Activated CD4-positive, alpha-beta T cell treated with anti-CD3 and anti-CD28 coated beads, Interleukin-2, Interleukin-6, amounts not matched to agents 100 ng/mL and 50 ng/mL, durations not matched to agents 16 hours and 8 hours (primary cell): ENCODE measurements at places on chromosomes 1 and 21.

GRCh38 chr1:59752556-59753414, 62.0 kb upstream of the HOOK1 start:
- no peak for DNase-seq

- no peak for DNase-seq
Measured at GRCh38 chr1:235979716-235980333, 85.1 kb downstream of the NID1 start.

- no peak for DNase-seq
Measured at GRCh38 chr1:197923038-197923437, 5.9 kb downstream of the LHX9 start.

DNA sequence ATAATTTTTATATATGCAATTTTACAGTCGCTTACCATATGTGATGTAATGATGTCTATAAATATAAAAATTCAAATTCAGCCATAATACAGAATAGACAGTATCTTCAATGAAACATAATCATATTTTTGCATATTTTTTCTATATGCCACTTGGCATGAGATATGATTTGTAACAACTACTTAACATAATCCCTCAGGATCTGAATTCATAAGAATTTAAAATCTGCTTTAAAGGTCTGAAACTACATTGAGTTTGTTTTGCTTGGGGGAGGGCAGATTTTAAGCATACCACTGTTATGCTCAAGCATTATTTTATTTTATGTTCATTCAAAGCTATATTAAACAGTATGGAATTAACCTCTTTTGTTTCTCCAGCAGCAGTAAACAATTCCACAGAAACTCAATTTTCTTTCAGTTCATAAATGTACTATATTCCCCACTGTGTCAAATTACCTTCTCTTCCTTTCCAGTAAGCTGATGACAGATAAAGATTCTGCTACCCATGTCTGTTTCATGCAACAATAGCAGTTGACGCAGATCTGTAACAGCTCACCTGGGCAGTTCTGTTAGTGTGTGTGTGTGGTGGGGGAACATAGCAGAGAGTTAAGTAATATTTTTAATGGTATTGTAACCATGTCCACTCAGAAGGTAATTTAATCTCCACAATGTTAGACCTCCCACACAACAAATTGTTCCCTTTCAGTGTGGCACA, 224.8 kb downstream of the NTNG1 start:
- DNase-seq, result no peak

- DNase-seq, result no peak
Measured at GRCh38 chr1:219419860-219420259, 193.0 kb downstream of the ZC3H11B start.

DNA sequence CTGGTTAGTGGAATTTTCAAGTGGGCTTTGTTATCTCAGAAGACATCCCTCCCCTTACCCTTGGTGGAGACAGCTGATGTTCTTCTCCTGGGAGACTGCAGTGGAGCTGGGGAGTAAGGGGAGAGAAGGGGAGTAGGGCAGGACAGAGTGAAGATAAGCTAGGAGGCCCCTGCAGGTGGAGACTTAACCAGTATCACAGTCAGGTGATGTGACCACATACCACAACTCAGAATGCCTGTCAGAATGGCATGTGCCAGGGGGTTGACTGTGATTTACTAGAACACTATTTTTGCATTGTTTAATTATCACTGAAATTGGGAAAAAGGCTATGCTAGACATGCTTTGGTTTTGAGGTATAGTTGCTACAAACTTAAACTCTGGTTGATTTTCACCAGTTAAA, 124.6 kb downstream of the NRDC start:
- no peak for DNase-seq

GRCh38 chr21:39016740-39017315, 166.4 kb downstream of the PSMG1 start:
- DNase-seq, result no peak

- no peak for DNase-seq
Measured at GRCh38 chr1:222387007-222387814, 160.7 kb downstream of the HHIPL2 start.

DNA sequence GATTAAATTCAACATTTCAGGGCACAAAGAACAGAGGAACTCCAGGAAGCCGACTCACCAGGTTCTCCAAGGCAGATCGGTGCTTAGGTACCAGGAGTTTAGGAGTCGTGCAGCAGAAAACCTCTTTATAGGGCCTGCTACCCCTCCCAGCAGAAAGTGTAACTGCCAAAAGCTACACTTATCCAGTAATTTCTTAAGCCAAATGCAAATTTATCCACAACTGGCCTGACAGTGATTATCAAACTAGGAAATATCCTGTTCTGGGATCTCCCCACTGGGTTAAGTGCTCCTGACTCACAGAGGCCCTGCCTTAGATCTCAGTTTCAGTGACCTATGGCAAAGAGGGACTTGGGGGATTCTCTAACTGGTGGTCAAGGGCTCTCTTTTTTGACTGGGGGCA, at the start of gene SPRR2F:
TSS of gene SPRR2F (minus strand) at position 101 of the 400 bp plus-strand sequence. CDS start 783 bp downstream, outside the sequence.
- DNase-seq, result no peak

- DNase-seq, result no peak
Measured at GRCh38 chr1:29520571-29521437, 284.5 kb downstream of the PTPRU start.

DNA sequence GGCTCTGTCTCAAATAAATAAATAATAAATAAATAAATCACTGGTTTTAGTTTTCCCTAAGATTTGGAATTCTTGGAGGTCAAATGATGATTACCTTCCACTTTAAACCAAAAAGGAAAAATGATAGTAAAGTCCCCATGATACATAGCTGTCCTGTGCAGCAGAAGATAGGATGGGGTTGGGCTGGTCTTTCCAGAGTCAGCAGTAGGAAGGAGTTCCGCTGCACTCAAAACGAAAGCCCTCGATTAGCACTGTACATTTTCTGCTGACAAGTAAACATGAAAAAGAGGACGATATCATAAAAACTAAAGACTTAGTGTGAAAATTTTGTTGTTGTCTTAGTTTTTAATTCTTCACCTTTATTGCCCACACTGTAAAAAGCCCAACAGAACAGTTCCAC, 79.7 kb downstream of the ATP5PO start:
- DNase-seq, result no peak

DNA sequence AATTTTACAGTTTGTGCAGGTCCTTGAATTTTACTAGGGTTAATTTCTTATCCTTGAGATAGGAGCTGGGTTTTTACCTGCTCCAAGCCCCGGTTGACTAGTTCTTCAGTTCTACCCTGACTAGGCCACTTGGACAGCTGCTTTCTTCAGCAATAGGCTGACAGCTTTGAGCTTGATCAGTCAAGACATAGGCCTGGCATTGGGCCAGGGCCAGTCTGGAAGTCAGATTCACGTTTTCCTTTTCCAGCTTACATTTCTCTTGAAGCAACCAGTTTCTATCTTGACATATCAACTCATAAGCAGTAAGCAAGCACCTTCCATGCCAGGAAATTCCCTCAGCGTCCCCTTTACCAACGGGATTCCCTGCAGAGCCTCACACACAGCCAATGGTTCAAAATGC, 63.7 kb upstream of the AJAP1 start:
- no peak for DNase-seq

DNA sequence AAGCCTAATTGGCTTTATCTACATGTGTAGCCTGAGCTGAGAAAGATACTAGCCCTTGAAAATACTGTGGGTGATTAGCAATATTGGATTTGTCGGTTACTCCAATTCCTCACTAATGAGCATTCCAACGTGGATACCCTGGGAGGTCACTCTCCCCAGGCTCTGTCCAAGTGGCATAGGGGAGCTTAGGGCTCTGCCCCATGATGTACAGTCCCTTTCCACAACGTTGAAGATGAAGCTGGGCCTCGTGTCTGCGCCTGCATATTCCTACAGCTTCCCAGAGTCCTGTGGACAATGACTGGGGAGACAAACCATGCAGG, 2.6 kb downstream of the RCC1 start:
- DNase-seq, result peak; percentile 50

DNA sequence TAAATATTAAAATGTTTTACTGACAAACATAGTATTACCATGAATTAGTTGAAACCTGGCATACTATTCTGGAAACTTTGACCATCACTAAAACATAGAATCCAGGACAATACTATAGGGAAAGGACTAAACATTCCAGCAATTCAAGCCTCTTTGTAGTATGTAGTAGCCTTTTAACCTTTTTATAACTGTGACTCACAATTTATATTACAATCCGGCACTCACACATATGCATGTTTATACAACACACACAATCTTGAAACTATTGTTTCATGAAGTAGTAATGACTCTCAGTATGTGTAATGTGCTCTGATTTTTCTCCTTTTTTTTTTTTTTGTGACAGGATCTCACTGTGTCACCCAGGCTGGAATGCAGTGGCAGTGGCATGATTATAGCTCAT, 64.3 kb downstream of the ANKRD13C start:
- DNase-seq, result no peak

DNA sequence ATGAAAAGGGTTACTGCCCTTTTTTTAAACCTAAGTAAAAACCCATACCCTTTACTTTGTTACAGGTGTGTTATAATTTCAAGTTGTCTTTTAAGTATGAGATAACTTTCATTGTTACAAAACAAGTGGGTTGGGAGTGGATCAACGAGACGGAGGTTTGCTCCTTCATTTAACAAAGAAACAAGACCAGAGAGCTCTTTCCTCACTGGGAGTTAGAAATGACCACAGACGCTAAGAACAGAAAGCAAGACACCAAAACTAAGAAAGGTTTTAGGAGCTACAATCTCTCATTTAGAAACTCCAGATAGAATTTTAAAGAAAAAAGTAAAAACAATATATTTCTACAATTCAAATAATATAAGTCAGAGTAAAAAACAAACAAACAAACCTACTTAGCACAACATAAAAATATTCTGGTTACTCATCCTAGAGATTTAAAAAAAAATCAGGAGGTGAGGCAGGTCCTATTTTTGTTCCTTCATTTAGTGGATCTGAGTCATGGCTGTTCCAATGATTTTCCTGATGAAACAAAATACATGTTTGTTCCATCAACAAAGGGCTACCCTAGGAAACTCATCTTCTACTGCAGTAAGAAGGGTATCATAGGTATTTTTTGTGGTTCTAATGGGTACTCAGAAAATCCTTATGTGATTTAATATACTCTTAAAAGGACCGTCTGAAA, 33.0 kb downstream of the APP start:
- peak; percentile 13 for DNase-seq

GRCh38 chr1:217369996-217370551, 260.8 kb downstream of the GPATCH2 start:
- no peak for DNase-seq

DNA sequence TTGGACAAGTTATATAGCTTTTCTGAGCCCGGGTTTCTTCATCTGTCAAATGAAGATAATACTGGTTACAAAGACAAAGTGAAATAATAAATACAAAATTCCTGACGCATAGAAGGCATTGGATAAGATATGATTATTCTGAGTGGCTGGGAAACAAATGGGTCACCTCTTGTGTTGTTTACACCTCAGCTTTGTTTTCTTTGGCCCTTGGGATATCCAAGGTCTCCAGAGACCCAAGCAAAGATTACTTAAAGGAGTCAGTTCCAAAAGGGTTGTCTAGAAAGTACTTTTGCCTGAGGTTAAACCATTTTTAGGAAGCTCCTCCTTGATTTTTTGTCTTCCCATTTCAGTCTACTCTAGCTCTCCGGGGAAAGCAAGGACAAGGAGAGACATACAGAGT, 9.7 kb downstream of the KHDRBS1 start:
- no peak for DNase-seq

DNA sequence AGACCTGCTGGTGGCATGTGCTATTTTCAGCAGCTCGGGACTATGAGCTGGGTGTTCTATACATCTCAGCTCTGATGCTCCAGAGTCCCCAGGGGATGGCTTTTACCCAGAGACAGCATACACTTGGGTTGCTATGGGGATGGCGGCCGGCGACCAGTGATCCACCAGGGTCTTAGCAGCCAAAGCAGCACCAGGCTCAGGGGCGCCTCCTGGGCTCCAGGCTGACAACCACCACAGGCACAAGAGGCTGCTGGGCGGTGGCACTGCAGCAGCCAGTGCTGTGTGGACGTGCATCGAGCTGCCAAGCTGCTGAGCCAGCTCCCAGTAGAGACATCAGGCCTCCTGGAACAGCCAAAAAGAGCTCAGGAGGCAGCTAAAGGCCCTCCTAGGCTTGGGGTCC, 37.6 kb upstream of the CLSTN1 start:
- DNase-seq, result no peak

- no peak for DNase-seq
Measured at GRCh38 chr1:36653850-36654249, 171.1 kb upstream of the CSF3R start.

DNA sequence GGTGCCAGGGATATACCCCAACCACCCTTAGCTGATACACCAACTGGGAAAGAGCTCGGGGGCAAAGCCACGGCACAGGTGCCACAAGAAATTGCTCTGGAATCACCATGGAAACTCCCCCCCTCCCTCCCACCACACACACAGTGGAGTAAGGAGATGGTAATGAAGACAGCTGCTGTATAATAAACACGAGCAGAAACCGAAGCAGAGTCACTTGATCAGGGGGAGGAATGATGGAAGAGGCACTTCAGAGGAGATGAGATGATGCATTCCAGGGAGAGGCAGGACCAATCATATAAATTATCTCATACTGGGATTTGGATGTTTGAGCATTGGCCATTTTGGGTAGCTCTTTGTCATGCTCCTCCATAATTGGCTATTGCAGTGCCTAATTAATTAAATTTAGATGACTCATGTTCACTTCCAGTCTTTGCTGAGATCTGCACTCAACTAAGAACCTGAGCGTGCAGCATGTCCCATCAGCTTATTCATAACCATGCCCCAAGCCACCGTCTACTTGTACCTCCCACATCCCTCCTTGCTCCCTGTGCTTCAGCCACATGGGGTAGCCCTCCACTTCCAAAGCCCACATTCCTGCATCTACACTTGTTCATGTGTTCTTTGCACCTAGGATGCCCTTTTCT, 189.5 kb downstream of the ZSCAN20 start:
- no peak for DNase-seq

DNA sequence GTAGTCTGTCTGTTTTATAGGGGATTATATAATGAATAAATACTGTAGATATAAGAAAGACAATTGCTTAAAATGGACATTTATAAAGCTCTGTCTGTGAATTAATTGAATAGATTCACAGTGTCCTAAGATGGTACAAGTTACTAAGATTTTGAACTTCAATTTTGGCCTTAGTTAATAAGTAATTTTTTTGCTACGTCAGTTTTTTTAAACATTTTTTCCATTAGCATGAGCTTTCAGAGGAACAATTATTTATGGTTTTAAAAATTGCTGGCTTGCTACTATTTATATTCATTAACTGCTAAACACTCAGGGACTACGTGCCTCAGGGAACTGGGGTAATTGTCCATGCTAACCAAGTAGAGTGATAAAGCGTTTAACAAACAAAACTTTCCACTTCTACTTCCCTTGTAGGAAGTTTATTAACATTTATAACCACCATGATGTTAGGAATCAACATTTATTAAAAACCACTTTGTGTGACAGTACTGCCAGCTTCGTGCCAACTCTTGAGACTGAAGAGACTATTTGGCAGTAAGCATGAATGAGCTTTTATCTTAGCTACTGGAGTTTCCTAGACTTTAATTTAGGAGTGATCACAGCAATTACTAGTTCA, 65.4 kb upstream of the PTGS2 start:
- no peak for DNase-seq

GRCh38 chr1:185646202-185646683, 87.9 kb upstream of the HMCN1 start:
- DNase-seq, result no peak

GRCh38 chr1:150259758-150260669, 2.4 kb downstream of the CA14 start:
- DNase-seq, result no peak

- no peak for DNase-seq
Measured at GRCh38 chr1:58883888-58884482, 100.1 kb upstream of the JUN start.

GRCh38 chr1:160830321-160831153, 32.1 kb downstream of the CD244 start:
- peak; percentile 82 for DNase-seq
